Activated gamma-delta T cell treated with Interleukin-2 at 50 U/mL for 16 hours (primary cell): ENCODE measurements at places on chromosomes 2 and 18.

DNA sequence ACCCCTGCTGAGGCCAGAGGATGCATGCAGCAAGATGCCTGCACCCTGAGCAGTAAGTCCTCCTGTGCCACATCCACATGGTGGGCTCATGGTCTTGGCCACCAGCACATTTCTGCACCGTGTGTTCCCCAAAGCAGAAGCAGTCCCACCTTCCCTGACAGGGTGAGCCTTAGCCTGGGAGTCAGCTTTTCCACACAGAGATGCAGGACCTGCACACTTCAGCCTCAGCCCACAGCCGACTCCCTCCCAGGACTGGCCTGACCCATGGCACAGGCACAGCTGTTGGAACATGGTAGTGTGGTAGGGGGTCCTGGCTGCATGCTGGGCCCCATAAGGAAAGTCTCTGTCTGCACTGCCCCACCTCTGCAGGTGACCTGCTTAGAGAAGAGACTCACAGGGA is 5.0 kb downstream of the SNED1 start:
- no peak for DNase-seq

GRCh38 chr2:234954551-234954992 is 2.8 kb downstream of the SH3BP4 start:
- DNase-seq: no peak

- DNase-seq: no peak
Observed at GRCh38 chr2:46045888-46046287, 251.3 kb upstream of the EPAS1 start.

DNA sequence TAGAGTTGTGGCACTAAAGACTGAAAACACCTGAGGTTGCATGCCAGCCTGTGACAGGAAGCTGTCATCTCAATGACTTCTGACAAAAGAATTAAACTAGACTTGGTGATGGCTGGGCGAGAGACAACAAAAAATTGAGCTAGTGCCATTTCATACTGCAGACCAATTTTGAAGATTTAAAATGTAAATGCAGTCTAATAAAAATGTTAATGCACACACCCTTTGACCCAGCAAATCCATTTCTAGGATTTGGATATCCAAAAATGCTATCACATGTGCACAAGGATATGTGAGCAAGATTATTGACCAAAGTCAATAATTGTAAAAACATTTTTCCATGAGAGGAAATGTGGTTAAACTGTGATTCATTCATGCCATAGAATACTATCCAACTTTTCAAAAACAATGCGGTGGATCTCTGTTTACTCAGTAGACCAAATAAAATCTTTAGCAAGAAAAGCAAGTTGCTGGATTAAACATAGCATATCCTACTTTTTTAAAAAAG is 5.6 kb downstream of the FBXO36 start:
- no peak for DNase-seq

- DNase-seq: no peak
Observed at GRCh38 chr2:42128721-42129486, 40.2 kb upstream of the EML4 start.
